ENCODE measurements at places on chromosomes 12 and 14.

GRCh38 chr12:47741340-47741703 lies 16.0 kb upstream of the ENDOU start:
- DNase-seq, result no peak

- no peak for DNase-seq
These were observed 87.4 kb downstream of the PIWIL1 start for GRCh38 chr12:130424858-130425697.

DNA sequence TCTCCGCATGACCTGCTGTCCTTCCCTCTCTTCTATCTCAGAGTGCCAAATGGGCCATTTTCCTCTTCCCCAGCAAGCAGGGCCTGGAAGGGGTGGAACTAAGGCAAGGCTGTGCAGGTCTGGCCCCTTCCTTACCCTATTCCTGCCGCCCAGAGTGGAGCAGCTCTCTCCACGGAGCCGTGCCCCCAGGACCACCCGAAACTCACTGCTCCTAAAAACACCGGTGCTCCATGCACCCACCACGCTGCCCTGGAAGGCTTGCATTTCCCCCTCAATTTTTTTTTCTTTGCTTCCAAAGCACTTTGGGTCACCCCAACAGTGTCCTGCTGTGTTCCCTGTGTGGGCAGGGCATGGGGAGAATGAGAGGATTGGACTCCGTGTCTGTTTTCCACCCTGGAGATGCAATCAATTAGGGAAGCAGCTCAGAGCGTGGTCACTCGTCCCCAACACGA lies 48.5 kb upstream of the MEG3 start:
- DNase-seq, result no peak

GRCh38 chr12:49987625-49988303 lies 15.0 kb downstream of the AQP6 start:
- DNase-seq, result no peak

DNA sequence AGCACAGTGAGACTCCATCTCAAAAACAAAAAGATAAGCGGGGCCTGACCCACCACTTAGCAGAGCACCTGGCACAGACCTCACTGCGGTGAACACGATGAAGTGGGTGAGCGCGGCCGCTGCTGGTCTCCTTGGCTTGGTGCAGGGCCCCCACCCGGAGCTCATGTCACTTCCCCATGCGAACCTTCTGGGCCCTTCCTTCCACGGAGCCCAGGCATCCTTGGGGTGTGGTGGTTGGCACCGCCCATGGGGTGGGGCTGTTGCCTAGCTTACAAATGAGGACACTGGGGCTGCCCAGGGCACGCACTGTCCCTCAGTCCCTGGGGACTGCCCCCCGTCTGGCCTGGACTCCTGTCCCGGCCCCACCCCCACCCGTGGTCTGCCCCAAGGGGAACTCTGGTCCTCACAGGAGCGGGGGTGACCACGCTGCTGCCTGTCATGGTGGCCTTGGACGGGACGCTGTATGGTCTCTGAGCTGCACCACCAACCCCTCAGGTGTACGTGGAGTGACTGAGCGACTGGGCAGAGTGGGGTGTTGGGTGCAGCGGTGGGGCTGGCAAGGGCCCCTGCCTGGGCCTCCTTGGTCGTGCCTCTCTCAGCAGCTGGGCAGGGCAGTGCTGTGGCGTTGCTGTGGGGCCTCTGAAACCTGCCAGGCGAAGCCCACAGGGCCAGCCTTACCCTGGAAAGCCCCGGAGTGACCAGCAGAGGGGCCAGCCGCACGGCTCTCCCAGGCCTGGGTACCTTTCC lies 15.3 kb downstream of the FBRSL1 start:
- DNase-seq, result no peak

DNA sequence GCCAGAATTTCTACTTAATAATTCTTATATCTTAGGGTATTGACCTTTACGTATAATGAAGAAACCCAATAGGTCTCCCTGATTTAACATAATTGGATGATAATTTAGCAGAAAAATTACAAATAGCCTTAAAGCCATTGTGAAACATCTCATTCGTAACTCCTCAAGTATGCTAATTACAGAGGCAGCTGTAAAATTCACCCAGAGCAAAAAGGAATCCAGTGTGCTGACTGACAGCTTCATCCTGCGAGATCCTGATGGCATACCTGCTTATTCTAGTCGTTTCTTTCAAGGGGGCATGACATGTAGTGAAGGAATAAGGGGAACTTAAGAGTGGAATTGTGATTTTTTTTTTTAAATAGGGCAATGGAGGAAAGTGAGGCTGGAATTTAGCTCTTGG lies 291.5 kb downstream of the FUT8 start:
- DNase-seq, result no peak

DNA sequence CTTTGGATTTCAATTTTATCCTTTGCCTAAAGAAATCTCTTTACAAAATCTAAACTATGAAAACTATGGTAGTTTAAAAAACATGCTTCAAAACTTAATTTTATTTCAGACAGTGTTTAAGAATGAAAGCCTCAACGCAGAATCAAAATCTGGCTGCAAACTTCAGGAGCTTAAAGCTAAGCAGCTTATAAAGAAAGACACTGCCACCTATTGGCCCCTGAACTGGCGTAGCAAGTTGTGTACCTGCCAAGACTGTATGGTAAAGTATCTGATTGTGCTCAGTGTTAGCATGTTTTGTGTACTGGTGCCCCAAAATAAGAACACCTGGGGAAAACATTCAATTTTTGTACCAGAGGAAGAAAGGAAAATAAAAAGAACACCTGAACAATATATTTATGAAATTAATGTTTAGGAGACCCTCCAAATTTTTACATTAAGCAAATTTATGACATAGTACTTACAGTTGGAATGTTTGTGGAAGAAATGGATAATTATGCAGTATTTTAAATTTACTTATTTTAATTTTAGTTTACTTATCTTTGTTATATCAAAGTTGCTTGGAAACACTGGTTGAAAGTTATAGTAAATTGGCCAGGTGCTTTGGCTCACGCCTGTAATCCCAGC lies 12.2 kb downstream of the UBR7 start:
- DNase-seq, result peak; percentile 22

DNA sequence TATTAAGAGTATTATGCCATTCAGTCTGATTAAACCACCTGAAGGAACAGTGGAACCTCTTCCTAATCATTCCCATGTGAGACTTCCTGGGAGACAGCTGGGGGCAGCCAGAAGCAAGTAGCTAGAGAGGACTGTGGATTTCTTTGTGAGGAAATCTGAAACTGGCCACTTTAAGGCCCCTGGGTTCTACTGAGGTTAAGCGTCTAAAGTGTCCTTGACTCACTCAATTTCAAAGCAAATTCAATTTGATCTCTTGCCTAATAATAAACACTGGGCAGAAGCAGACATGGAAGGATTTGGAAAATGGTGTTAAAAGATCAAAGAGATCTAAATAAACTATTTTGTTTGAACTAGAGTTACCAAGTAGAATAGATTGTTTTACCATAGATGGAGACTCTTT lies 909.9 kb downstream of the NRXN3 start:
- no peak for DNase-seq

GRCh38 chr12:12336049-12336411 lies 14.0 kb downstream of the MANSC1 start:
- no peak for DNase-seq

GRCh38 chr12:17652436-17652835 lies 437.6 kb downstream of the RERGL start:
- DNase-seq, result peak; percentile 15

GRCh38 chr12:116689521-116689920 lies 48.3 kb downstream of the SPRING1 start:
- no peak for DNase-seq

GRCh38 chr12:125169870-125170269 lies 104.6 kb downstream of the AACS start:
- no peak for DNase-seq

All from epithelial cell of proximal tubule (primary cell).